Esophagus mucosa (tissue), 1 donor: ENCODE measurements at places on chromosomes 11 and 22.

DNA sequence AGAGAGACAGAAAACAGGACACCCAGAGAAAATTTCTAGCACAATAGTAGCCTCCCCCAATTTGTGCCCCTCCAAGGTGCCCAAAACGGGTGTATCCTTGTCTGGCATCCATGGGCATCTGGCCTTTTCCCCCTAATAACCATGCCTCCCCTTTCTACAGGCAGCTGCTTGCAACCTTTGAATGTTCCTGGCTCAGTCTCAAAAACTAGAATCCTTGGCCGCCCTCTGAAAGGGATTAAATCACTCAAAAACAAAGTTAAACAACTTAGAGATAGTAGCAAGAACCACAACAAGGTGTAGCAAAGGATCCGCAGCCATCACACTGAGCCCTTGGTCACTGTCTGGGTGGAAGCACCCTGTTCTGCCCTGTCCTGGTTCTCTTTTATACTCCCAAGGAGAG lies 105.6 kb downstream of the MN1 start:
- ATAC-seq = no peak

DNA sequence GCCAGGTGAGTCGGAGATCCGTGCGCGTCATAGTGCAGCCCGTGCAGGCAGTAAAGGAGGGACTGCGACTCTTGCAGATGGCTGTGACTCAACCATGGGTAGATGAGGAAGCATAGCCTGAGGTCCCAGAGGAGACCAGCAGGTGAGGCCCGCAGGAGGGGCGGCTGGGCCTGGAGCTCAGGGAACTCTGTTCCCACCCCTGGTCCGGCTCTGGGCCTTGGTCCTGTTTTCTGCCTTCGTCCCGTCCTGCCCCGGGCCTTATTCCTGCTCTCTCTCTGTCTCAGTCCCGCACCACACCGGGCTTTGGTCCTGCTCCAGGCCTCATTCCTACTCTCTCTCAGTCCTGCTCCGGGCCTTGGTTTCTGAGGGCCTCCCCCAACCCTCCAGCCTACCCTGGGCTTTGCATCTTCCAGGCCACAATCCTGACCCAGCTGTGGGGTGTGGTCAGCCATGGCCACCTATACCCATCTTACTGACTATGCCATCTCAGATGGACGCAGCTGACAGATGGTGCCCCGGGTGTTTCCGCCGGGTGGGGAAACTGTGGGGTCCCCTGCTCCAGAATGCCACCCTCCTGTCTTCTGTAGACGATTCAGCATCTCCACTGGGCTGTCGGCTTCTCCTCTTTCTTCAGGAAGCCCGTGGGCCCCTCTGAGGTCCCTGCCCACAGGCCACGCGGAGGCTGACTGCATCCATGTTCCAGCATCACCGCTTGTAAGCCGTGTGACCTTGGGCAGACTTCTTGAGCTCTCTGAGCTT lies 1134.1 kb downstream of the BRD1 start:
- no peak for ATAC-seq

- no peak for ATAC-seq
These were observed 37.8 kb downstream of the GALNT18 start for GRCh38 chr11:11583801-11584529.

DNA sequence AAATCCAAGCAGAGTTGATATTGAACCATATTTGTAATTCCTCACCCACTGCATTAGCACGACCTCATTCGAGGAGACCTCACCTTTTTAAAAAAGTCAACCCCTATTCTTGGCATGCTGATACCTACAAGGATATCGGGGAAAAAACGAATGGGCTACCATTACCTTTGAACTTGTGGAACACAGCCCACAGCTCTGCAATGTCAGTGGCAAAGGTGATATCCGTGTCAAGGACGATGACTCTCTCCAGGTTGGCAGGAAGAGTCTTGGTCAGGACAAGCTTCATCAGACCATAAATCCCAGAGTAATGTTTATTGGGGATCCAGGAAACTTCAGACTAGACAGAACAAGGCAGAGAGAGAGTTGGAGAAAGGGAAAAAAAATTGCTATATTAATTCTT lies 355.6 kb downstream of the LARGE1 start:
- no peak for ATAC-seq

DNA sequence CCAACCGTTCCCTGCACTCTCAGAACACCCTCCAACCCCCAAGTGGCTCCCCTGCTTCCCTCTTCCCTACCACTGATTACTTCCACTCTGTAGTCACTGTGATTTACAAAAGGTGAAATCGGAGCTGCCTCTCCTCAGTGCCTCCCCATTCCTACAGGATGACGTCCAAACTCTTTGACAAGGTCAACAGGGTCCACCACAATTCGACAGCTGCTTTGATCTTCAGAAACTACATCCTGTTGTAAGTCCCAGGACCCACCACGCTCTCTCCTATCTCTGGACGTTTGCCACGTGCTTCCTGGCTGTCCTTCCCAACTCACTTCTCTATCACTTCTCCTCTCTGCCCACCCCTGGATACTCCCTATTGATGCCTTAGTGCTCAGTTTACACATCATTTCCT lies 85.0 kb upstream of the EIF3D start:
- ATAC-seq = no peak

DNA sequence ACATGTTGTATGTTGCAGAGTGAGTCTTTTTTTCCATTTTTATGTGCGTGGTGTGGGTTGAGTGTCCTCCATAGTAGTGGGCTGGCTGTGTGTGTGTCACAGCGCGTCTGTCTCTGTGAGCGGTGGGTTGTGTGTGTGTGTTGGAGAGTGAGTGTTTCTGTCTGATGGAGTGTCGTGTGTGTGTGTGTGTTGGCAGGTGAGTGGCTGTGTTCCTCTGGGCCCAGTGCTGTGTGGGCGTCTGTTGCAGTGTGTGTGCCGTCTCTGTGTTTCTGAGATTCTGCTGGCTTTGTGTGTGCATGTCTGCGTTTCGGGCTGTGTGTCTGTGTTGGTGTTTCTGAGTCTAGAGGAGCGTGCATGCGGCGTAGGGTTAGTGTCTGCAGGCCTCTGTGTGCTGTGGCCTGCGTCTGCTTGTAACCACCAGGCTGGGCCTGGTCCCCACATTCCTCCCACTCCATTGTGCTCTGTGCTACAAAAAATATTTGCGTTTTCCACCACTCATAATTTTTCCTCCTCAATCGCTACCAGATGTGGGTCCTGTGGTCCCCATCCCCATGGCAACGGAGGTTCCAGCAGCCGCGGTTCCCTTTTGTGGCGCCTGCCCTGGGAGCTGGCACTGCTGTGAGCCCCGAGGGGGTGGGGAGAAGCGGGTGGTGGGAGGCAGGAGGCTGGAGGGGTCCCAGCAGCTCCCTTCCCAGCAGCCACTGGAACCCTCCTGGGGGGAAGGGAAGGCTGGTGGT lies 15.2 kb downstream of the SCARF2 start:
- ATAC-seq = no peak
